ENCODE measurements at places on chromosomes 6 and 20. TPM values are rescaled to one million over a fixed set of nuclear protein-coding genes. Genes with fewer than 3 reads are reported as not detected.

Gene TRIM15
- 0.19 TPM for total RNA-seq

Gene CTCFL
- total RNA-seq, result not detected

Gene MYL9
- 31.0 TPM for total RNA-seq

Gene NRSN2
- total RNA-seq, result 10.7 TPM

Gene HLA-DRA
- total RNA-seq, result 195 TPM

Gene SLC12A5
- 0.40 TPM for total RNA-seq

Gene BTNL2
- total RNA-seq, result not detected

Gene ID1
- 335 TPM for total RNA-seq

DNA sequence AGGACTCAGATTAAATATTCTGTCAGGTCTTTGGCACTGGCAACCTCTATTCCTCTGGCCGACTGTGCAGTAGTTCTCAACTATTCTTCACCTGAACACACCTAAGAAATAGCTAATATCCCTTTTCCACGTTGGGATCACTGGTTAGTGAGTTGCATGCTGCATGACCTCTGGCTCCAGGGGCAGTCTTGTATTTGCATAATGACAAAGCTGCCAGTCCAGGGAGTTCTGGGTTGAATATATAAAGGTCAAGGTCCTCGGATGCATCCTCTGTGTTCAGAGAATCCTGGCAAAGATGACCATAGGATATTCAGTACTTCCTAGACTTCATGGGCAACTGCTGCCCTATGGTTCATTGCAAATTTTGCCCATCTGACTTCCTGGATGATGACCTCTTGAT, 131.2 kb downstream of the DNAH8 start:
- DNase-seq, result no peak

DNA sequence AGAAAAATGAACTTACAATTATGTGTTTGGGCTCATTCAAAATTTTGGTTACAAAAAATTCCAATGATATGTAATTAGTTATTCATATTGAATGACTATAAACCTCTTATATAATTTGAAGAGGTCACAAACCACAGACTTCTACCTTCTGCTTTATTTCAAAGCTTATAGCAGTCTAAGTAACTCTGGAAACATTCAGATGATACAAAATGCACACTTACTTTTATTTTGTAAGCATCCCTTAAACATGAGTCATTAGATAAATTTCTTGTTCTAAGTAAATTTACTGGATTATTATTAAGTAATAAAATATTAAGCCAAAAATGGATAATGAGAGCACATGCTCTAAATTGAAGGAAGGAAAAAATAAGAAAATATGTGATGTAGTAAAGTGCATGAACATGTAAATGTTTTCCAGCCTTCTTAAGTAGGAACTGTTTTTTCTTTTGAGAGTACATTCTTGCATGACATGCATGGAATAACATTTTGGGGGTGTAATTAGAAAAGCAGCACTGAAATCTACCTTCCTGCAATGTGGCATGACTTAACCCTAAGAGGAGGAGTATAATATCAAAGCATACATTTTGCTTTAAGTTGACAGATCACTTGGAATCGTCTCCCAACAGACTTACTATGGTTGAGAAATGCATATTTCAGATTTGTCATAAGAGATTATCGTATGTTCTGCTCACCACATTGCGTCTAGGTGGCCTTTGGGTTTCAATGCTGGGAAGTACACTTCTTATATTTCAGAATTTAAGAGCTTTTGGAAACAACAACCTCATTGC, 372.7 kb upstream of the HSF2 start:
- no peak for DNase-seq

DNA sequence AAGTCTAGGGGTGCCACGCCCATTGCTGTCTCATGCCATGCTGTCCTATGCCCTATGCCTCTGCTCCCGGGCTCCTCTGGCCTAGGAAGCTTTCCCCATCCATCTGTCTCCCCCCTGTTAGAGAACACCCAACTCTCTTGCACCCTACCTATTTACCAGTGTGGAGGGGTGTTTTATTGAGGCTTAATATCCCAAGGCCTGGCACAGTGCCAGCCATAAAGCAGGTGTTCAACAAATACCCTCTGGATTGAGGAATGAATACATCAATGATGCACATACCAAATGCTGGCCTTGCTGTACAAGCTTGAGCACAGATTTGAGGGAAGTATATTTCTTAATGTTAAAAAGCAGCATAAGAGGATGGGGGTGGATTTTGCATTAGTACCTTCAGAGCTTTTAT, 38.3 kb downstream of the METTL24 start:
- no peak for DNase-seq

GRCh38 chr6:122790028-122790422, 967 bp downstream of the SMPDL3A start:
- DNase-seq, result no peak

- DNase-seq, result no peak
Measured at GRCh38 chr20:52251136-52251700, 59.6 kb upstream of the ZFP64 start.

DNA sequence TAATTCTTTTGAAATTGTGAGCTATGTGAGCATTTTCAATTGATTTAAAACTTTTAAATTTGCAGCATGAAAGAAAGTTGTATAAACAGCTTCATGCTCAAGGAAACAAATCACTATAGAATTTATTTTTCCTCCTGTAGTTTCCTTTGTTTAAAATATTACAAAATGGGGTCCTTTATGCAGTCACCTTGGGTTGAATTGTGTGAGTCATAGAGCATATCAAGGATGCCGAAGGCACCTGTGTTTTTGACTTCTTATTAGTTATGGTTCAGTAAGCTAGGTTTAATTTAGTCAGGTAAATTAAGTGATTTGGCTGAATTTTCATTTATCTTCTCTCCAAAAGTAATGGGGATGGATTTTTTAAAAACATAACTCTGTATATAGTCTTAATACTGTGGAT, 96.8 kb downstream of the BCKDHB start:
- no peak for DNase-seq

GRCh38 chr6:83188501-83188900, 4.6 kb downstream of the PGM3 start:
- no peak for DNase-seq

GRCh38 chr6:149209871-149210775, 107.4 kb upstream of the TAB2 start:
- DNase-seq, result no peak

GRCh38 chr6:165573671-165574070, 89.4 kb downstream of the PDE10A start:
- no peak for DNase-seq

DNA sequence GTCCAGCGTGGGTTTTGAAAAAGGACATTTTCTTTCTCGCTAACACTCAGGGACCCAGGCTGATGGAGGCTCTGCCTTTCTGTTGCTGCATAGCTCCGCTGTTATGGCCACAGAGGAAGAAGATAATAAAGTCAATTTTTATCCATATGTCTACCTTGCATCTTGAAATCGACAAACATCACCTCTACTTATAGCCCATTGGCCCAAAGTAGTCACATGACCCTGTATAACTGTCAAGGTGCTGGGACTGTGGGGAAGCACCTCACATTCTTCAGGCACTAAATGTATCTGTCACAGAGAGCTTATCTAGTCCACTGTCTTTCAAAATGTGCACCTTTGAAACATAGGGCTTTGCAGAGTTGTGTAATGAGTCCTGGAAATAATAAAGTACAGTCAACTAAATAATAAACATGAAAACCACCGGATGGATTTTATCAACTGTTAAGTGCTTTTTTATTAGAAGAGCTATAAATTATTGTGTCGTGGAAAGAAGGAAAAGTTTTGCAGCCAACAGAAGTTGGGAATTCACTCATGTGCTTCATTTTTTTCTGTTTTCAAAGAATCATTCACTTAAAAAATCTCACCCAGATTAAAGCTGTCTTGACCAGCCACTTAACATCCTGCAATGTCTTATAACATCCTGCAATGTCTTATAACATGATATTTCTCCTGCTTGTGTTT, 47.7 kb upstream of the RCAN2 start:
- DNase-seq, result no peak

DNA sequence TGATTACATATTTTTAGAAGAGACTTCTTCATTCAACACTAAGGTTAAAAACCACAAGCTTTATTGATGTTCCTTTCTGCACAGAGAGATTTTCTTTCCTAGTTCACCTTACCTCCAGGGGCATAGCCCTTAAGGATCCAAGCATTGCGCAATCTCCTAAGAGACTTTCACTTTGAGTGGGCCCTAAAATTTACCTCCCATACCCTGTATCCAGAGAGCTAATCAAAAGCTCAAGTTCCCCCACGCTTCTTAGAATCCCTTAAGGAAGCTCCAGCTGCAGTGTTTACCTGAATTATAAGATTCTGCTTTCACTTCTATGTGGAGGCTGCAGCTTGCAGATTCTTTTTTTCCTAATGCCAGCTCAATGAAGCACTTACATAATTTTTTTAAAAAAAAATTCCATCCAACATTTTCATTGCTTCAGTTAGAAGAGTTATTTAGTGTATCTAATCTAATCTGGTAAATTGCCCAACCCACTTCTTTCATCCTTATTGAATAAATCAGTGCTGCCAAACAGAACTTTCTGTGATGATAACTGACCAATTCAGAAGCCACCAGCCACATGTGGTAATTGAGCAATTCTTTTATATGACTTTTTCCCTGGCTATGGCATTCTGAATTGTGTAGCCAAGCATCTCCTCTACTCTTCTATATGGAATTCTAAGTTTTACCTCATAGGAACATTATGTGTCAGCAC, 24.6 kb upstream of the SPTLC3 start:
- DNase-seq, result no peak

- no peak for DNase-seq
Measured at GRCh38 chr6:17536586-17536985, 63.5 kb upstream of the FAM8A1 start.

DNA sequence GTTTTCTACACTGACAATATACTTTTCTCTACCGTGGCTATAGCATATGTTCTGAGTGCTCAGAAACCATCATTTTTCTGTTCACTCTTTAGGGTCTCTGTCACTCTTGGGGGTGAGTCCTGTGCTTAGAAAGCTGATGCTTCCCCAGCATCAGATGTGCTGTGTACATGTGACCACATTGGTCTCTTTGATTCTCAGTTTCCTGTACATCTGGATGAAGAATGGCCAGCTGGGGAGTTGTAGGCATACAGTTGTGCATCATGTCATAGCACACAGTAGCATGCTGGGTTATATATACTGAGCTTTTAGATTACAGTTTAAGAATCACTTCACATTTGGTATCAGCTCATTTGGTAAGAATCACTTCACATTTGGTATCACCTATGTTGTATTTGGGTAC, 238.6 kb upstream of the PREP start:
- no peak for DNase-seq

GRCh38 chr20:43844778-43845614, 69.7 kb upstream of the TOX2 start:
- DNase-seq, result no peak
